H1 (cell line): ENCODE measurements at places on chromosomes 5 and 9. TPM values are rescaled to one million over a fixed set of nuclear protein-coding genes. Genes with fewer than 3 reads are reported as not detected.

The COX7C gene
- 837 and 1,207 TPM in 2 replicates for polyA plus RNA-seq

The ANKRD31 gene
- polyA plus RNA-seq: 0.02 and 0.05 TPM in 2 replicates

The FAM221B gene
- polyA plus RNA-seq: 0.03 TPM in 1 of 2 replicates, not detected in the other

The SPATA31A3 gene
- 0.05 TPM in 1 of 2 replicates, not detected in the other for polyA plus RNA-seq

The ORM2 gene
- polyA plus RNA-seq: 0.66 and 1.3 TPM in 2 replicates

The NMUR2 gene
- 0.11 and 0.17 TPM in 2 replicates for polyA plus RNA-seq

The ADGRD2 gene
- 0.41 and 1.2 TPM in 2 replicates for polyA plus RNA-seq

The DMGDH gene
- polyA plus RNA-seq: 0.15 and 0.31 TPM in 2 replicates

The LCN1 gene
- not detected in 2 replicates for polyA plus RNA-seq

The PTGES gene
- 5.1 and 5.4 TPM in 2 replicates for polyA plus RNA-seq

The ACTBL2 gene
- polyA plus RNA-seq: not detected in 2 replicates

The ELAVL2 gene
- 2.4 and 4.9 TPM in 2 replicates for polyA plus RNA-seq

The SLC46A2 gene
- polyA plus RNA-seq: 0.02 and 0.03 TPM in 2 replicates

The PAIP2 gene
- 68.8 and 87.6 TPM in 2 replicates for polyA plus RNA-seq

The SOWAHA gene
- polyA plus RNA-seq: 0.11 and 0.17 TPM in 2 replicates

The KIF12 gene
- polyA plus RNA-seq: 2.9 and 5.2 TPM in 2 replicates

The PCDHGA4 gene
- 1.4 and 1.7 TPM in 2 replicates for polyA plus RNA-seq

The SCAMP1 gene
- 10.9 and 18.6 TPM in 2 replicates for polyA plus RNA-seq

The PCDHGB4 gene
- polyA plus RNA-seq: 8.0 and 9.7 TPM in 2 replicates

The GLRA1 gene
- not detected in 2 replicates for polyA plus RNA-seq
